ENCODE measurements at places on chromosomes 7 and 10. TPM values are rescaled to one million over a fixed set of nuclear protein-coding genes. Genes with fewer than 3 reads are reported as not detected.

The GJD4 gene
- total RNA-seq = not detected

The CDHR3 gene
- 19.6 TPM for total RNA-seq

The ASAH2 gene
- total RNA-seq = 1.5 TPM

The RHEB gene
- total RNA-seq = 98.8 TPM

The IL2RA gene
- total RNA-seq = not detected

The ATP5MK gene
- total RNA-seq = 159 TPM

The SLC26A4 gene
- total RNA-seq = 0.65 TPM

The PNLIPRP2 gene
- total RNA-seq = not detected

The FOXP2 gene
- total RNA-seq = 17.4 TPM

The HABP2 gene
- not detected for total RNA-seq

The VAX1 gene
- total RNA-seq = not detected

The EBF3 gene
- total RNA-seq = 14.7 TPM

The CFAP46 gene
- total RNA-seq = 0.09 TPM

Measured in fibroblast of the aortic adventitia (primary cell).